ENCODE measurements at places on chromosomes 7 and 10.

DNA sequence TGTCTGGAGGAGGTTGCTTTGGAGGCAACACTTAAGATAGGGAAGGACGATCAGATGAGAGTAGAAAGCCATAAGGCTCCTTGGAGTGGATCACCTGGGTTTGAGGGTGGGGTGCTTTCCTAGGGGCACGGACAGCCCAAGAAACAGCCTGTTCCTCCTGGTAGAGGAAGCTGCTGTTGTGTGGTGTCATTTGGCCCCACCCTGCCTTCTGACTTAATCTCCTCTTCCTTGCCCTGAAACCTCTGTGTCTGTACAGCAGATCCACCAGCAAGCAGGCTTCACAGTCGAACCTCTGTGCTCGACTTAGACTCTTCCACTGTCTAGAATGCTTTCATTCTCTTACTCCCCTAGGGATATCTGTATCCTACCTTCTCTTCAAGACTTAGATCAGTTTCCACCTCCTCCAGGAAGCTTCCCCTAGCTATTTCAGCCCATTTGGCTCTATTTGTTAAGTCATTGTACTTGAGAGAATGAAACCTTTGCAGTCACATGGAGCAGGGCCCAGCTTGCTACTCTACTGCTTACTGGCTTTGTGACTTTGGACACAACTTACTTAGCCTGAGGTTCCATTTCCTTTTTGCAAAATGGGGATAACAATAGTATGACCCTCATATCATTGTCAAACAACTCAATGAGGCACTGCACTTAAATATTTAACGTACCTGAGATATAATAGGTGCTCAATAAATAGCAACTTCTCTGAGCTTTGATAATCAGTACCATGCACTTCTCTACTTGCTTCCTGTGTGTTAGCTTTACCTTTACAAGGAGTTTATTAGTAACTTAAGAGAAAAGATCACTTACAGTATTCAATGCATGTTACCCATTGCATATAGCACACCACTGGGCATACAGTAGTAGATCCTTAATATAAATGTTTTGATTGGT is 5.0 kb downstream of the MXI1 start:
- DNase-seq = no peak

- DNase-seq = no peak
Observed at GRCh38 chr7:9608560-9608959, 1175.2 kb downstream of the NXPH1 start.

DNA sequence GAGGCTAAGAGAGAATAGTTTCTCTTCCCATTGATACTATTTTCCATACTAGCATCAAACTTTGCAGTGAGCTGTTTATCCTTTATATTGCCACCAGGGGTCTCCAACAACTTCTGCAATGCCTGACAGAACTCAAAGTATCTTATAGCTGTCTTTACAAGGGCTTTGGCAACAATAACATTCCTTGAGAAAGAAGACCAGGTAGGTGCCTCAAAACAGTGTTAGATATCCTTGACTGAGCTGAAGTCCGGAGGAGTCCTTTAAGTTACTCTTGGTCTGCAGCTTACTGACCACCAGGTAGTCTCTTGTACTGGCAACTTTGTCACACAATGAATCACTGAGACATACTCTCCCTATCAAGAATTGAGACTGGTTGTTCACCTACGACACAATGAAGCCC is 30.0 kb upstream of the TES start:
- DNase-seq = peak; percentile 55

DNA sequence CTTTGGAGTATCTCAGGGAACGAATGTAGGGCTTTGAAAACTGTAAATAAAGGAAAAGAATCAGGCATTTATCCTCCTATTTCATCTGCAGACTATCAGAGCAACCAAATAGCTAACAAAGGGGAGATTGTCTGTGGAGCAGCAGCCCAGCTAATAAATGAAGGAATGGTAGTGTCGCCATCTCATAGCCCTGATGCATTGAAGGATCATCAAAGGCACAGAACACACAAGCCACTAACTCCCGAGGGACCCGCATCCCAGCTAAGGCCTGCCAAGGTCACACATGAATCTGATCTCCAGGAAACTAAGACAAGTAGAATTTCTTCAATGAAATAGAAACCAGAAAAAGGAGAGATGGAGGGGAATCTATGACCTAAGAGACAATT is 38.2 kb downstream of the CALML5 start:
- DNase-seq = no peak

DNA sequence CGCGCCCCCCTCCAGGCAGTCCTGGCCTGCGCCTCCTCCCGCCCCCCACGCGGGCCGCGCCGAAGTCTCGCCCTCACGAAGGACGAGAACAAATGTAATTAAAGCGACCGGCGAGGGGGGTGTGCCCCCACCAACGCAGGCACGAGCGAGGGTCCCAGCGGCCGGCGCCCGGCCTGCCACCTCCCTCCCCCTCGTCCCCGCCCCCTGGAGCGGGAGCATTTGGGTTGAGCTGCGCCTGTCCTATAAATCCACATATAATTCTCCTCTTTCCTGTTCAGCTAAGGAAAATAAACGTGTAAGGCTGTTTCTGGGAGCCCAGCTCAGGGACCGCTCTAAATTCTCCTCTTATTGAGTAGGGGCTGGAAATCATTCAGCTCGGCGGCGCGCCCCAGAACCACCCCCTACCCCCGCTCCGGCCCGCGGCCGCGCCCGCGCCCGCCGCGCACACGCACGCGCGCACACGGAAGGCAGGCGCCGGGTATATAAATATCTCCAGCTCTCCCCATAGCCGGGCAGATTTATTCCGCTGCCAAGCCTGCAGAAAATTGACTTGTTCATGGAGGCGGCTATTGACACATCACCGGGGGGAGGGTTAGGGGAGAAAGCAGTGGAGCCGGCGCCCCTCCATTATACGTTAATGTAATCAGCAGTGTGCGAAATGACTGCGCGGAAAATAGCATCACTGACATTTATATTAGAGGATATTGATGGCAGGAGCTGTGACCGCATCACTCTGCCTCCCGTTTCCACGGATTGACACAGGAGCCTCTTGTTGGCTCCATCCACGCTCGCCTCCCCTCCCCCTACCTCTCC is 61.6 kb upstream of the BTRC start:
- no peak for DNase-seq

GRCh38 chr7:77537136-77537777 is at the start of gene PTPN12:
PTPN12 (plus strand) TSS chr7:77537295; CDS start chr7:77537547, 252 bp downstream.
- no peak for DNase-seq

DNA sequence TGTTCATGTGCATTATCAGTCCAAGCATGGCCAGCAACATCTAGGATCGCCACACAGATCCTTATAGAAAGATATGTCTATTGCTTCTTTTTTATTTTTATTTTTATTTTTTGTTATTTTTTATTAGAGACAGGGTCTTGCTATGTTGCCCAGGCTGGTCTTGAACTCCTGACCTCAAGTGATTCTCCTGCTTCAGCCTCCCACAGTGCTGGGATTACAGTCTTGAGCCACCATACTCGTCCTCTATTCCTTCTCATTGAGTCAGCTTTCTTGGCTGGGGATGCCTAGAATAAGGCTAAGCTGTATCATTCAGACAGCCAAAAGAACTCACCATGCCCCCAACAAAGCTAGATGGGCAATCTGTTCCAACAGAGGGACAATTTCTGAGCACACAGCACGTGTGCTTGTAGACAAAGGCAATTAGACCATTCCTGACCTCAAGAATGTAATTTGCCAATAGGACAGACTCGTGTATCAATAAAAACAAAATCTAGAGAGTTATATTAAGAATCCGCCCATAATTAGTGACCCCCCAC is 264.0 kb upstream of the NEBL start:
- DNase-seq = no peak

GRCh38 chr7:150745086-150745485 is 7.9 kb downstream of the GIMAP5 start:
- DNase-seq = no peak

DNA sequence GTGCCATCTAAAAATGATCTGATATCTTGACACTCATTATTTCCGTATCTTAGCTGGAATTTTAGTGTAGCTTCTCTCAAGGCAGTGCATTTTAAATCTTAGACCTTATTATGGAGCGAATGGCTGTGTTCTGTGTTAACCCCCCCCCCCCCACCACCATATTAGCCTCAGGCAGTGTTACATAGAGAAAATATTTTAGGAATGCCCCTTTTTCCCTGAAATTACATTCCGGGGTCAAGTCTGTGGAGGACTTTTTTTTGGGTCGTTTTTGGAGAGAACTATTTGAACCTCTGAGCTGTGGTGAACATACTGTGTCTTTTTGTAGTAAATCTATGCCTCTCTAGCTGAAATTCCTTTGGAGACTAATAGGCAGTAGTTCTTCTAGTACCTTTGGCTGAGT is 3.1 kb downstream of the CCDC126 start:
- no peak for DNase-seq

DNA sequence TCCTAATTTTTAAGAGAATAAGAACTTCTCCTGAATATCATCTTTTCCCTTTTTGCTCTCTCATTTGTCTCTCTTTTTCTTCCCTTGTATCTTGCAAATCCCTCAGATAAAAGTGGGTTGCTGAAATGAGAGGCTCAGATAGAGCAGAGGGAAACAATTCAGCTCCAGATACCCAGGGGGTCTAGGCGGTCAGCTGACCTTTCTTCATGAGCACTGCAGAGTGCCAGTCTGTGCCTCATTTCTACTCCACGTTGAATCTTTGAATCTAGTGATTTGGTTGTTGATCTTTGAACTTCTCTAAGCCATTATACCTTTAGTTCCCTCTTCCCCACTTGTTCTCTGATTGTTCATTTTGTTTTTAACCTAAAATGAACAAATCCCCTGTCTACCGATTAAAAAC is 572.6 kb downstream of the PTPRN2 start:
- no peak for DNase-seq

GRCh38 chr7:45978010-45978681 is 57.1 kb upstream of the IGFBP3 start:
- DNase-seq = peak; percentile 91

GRCh38 chr10:31906039-31906438 is 22.6 kb downstream of the ARHGAP12 start:
- DNase-seq = no peak

DNA sequence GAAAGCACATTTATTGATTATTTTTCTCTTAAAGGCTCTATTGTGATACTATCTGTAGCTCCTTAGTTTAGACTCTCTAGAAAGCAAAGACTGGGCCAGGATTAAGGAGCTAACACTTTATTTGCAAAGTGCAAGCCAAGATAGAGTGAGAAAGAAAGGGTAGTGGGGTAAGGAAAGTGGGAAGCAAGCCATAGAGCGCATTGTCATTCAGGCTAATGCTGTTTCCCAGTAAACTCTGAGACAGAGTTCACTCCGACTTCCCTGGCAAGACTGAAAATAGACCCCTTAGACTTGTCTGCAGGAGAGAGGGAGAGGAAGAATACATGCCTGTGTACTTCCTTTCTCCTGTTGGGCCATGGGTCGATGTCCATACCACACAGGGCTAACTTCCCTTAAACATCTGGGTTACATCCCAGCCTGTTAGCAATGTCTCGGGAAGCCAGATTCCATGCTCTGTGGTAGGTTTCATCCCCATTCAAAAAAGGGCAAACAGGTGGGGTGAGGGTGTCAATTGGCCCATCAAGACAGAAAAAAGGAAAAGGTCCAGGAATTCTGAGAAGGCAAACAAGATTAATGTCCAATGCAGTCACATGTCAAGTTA is 875.8 kb upstream of the CELF2 start:
- no peak for DNase-seq

DNA sequence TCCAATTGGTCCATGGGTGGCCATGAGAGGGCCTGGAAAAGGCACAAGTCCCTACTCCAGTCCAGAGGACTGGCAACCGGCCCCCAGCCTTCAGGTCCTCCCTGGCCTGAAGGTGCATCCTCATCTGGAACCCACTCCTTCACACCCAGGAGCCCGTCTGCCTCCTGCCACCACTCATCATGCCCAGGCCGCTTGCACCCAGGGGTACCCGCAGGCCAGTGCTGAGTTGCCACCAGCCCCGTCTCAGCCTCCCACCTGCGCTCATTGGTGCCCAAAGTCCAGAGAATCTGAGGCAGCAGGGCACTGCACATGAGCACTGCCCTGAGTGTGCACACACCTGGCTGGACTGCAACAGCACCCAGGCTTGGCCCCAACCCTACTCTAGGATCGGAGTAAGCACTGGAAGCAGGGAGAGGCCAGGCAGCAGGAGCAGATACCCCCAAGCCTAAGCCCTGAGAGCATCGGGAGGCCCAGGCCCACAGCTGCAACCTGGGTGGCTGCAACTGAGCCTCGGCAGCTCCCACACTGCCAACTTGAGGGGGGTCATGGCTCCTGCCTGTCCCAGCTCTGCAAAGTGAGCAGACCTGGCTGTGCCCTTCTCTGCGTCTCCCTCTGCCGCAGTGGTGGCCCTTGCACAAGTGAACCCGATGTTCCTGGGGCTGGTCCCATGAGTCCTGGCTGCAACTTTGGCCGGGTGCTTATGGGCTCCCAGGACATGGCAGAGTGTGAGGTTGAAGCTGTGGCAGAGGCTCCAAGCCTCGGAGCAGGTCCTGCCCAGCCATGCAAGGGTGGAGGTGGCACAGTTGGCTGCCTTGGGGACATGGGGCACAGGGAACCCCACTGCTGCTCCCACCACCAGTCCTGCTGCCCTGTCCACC is 44.3 kb downstream of the TCERG1L start:
- DNase-seq = no peak

DNA sequence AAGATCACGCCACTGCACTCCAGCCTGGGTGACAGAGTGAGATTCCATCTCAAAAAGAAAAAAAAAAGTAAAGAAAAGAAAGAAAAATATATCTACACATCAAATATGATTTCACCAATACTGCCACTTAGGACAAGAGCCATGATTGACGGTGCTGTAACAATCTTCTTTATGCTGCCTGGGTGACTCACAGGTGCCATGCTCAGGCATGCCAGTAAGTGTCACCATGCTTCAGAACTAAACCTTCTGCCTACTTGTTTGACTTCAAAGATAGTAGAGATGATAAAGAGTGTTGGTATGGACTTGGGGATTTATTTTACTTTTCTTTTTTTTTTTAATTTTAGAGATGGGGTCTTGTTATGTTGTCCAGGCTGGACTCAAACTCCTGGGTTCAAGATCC is 33.6 kb upstream of the DNMBP start:
- no peak for DNase-seq

DNA sequence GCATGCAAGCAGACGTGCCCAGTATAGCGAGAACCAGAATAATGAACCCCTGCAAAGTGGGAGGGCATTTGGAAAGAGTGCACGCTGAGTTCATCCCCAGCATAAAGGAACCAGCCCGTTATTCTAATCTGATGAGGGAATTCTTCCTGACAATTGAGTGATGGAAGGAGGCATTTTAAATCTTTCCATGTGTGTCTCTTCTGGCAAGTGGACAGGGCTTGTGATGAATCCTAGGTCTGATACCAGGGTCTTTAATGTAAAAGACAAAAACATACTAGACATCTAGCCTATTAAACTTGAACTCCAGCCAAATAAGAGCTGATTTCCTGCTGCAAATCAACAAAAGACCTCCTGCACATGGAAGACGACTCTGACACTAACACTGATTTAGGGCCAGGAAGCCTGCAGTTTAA is 301.2 kb downstream of the DPP6 start:
- no peak for DNase-seq

GRCh38 chr10:86945361-86946212 is 11.8 kb downstream of the MMRN2 start:
- DNase-seq = no peak

GRCh38 chr7:33932221-33932620 is 26.9 kb downstream of the BMPER start:
- no peak for DNase-seq

Data from kidney capillary endothelial cell (primary cell).